Colonic mucosa (tissue), 4 donors: ENCODE measurements at places on chromosomes 4 and X.

DNA sequence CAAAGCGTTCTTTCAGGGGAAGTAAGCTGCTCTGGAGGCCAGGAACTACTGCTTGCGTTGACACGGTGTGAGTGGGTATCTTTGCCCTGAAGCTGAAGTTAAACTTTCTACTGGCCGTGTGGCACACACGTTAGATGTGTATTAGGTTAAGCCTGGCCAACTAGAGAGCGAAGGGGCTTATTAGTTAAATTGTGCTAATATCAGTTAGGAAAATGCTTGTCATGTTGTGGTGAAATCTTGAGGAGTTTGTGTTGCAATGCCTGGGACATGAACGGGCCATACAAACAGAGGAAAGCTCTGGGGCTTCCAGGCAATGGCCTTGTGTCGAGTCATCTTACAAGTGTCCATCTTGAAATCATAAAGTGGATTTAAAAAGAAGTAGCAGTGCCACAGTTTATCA, 62.6 kb downstream of the NSUN7 start:
- no peak for DNase-seq

GRCh38 chr4:169987327-169988228, 38.6 kb downstream of the MFAP3L start:
- DNase-seq = no peak

DNA sequence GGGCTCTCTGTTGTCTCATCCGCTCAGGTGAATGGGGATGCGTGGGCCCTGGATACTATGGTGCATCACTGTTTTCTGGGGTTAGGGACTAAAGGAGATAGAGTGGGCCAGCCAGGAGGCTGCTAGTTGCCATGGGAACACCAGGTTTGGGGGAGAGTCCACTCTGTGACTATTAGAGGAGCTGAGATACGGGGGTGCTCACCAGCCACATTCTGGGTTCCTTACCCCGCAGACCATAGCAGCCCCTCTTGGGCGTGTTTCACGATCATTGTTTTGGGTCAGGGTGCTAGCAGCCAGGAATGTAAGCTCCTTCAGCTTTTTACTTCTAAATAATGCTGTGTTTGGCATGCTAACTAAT, 4.6 kb downstream of the EFNB1 start:
- peak; percentile 18 for DNase-seq

DNA sequence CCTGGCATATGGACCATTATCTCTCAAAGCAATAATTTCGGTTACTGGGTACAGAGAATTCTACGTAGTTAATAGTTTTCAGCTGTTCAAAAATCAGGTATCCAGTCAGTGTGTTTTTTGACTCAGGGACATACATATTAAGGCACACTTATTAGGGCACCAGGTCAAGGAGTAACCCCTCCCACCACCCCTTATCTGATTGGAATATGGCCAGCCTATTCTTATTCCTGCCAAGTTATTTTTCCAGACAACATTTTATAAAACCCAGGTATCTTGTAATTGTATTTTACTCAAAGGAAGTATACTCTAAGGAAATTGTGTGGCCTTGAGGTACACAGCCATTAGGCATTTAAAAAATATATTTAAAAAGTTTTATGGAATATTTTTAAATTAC, 4.3 kb downstream of the ZFX start:
- DNase-seq = no peak

DNA sequence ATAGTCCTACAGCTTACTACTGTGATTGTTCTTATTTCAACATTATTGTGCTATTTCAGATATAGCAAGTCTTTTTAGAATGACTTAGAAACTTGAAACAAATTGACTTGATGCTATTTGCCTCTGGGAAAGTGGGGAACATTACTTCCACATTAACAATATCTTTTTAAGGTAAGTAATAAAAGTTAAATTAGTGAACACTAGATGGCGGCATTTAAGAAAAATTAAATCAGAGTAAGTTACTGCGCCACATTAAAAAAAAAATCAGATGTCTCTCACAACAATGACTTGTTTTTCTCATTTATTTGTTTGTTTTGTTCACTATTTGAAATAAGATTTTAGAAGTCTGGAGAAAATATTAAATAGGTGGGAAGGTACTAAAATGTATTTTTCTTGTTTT, 1026.9 kb upstream of the SLIT2 start:
- no peak for DNase-seq

GRCh38 chr4:8594097-8595038, 1.8 kb downstream of the CPZ start:
- peak; percentile 58 for DNase-seq

- no peak for DNase-seq
These were observed 16.4 kb downstream of the FAT4 start for GRCh38 chr4:125331116-125331515.

DNA sequence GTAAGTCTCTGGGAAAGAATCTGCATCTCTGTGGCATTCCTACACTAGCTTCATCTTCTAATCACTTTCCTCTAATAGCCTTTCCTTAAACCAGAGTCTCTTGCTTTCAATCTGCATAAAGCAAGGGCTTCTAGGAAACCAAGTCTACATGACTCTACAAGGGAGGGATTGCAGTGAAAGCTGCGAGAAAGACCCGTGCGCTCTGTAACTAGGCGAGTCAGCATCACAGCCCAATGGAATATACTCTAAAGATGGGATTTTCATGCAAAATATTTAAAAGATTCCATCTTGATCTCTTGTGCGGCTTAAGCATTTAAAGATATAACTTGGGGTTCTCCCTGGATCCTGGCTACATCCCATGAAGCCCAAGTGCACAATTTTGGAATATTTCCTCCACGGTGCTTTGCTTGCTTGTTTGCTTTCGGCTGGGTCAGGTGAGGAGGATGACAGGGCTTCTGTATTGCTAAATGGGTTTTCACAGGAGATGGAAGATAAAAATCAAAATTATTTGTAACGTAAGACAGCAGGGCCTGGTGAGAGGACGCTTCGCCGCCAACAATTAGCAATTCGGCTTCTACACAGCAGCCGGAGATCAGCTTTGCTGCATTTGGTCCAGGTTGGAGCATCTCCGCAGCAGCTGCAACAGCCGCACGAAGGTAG, 687 bp upstream of the GRIA2 start:
- DNase-seq = no peak

DNA sequence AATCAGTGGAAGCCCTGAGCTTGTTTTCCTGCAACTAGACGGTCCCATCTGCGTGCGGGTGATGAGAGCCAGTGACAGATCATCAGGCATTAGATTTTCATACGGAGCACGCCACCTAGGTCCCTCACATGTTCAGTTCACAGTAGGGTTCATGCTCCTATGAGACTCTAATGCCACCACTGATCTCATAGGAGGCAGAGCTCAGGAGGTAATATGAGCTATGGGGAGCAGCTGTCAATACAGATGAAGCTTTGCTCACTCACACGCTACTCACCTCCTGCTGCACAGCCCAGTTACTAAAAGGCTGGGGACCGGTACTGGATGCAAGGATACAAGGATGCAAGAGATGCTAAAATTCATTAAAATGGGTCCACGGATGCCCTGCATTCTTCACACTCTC, 61.2 kb downstream of the DHRSX start:
- no peak for DNase-seq

DNA sequence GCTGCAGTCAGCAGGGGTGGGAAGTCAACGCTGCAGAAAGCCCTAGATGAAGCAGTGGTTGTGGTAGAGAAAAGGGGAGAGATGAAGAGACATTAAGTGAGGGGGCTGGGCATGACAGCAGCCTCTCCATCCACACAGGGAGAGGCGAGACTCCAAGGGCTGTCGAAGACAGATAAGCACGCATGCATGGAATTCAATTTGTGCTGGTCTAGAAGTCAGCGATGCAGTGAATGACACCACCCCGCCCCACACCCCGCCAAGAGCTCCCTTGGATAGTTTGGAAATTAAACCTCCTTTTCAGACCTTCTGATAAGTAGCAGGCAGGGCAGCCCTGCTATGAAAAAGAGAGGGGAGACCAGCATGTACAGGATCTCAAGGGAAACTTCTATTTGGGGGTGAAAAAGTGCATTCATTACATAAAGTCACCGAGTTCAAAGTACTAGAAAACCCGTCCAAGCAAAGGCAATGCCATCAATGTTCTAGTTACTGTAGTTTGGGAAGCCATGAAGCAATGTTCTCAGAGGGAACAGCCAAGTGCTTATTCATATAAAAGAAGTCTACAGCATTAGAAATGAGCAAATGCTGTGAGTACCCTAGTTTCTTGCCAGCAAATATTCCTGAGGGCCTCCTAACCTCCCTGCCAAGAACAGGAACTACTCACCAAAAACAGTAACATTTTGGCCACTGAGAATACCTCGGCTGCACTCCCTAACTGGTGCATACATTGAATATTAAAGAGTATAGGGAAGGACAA, 152.3 kb upstream of the ANXA10 start:
- DNase-seq = no peak

- no peak for DNase-seq
These were observed 105.4 kb upstream of the BANK1 start for GRCh38 chr4:101685126-101685525.

DNA sequence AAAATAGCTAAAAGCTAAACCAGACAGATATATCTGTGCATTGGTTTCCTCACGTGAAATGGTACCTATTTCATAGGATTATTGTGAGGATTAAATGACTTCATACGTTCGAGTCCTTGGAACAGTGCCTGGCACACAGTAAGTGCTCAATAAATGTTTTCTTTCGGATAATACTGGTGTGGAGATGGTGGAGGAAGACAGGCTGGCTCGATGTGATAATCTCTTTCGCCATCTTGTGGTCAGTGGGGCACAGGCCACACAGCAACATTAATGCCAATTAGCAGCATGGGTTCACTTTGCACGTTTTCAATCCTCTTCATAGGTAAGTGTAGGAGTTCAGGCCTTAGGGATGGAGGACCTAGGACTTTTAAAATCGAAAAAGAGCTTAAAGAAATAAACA, 9.3 kb downstream of the PAGE4 start:
- DNase-seq = peak; percentile 21

GRCh38 chr4:105558277-105558676, 5.9 kb downstream of the ARHGEF38 start:
- DNase-seq = no peak

GRCh38 chr4:157550028-157550427, 329.5 kb downstream of the GRIA2 start:
- no peak for DNase-seq

GRCh38 chr4:186264660-186265059, 1.3 kb upstream of the F11 start:
- no peak for DNase-seq

GRCh38 chr4:76811604-76812412, 86.1 kb downstream of the SOWAHB start:
- no peak for DNase-seq

- DNase-seq = no peak
These were observed 4.7 kb upstream of the AMMECR1 start for GRCh38 chrX:110322603-110323002.

DNA sequence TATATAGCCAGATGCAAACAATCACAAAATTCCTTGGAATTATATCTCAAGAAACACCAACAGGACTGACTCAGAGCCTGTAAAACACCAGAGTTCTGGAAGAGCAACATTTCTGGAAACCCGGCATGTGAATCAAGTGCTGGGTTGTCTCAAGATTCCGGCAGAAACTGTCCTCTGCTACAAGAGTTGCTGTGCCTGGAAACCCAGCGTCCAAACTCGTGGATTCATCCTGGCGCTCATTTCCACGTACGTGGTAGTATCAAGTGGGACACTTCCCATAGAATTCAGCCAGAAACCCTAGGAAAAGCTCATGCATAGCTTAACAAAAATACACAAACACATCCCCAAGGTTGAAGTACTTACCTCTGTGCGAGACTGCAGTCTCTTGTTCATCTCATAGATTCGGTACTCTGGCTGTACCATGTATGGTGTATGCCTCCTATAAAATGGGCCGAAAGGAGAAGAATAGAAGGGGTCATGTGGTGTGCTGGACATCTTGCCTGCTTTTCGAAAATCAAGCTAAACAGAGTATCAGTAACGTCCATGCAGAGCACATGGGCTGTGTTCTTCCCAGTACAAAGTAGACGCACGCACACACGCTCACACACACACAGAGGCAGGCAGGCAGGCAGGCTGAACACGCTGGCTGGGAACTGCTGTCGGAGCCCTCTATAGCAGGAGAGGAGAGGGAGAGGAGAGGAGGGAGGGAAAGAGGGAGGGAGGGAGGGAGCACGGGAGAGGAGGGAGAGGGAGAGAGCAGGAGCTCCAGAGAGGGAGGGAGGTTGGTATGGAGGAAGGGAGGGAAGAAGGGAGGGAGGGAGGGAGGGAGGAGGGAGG, at the start of gene LDB2:
LDB2 (minus strand) TSS at position 655 of the 837 bp plus-strand sequence.
- DNase-seq = peak; percentile 32

- no peak for DNase-seq
These were observed 95.5 kb upstream of the WDR44 start for GRCh38 chrX:118250445-118250844.

DNA sequence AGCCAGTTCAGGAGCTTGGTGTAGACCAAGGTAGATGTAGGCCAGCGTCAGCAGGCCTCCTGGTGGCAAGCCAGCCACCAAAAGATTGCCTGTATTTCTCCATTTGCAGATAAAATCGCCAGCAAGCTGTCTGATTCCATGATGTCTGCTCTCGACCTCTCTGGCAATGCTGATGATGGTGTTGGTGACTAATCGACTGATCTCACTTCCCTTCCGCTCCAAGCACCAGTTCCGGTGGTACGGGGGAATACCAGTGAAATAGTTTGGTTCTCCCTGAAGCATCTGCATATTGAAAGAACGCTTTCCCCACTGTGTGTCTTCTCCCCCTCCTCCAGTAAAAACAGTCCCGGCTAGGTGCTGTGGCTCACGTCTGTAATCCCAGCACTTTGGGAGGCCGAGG, 30.4 kb downstream of the GNL3L start:
- DNase-seq = no peak

GRCh38 chrX:16087076-16087475, 36.3 kb upstream of the GRPR start:
- no peak for DNase-seq

- no peak for DNase-seq
These were observed 841.0 kb downstream of the STIM2 start for GRCh38 chr4:27701606-27702005.
